ENCODE measurements at places on chromosomes 11 and 22. TPM values are rescaled to one million over a fixed set of nuclear protein-coding genes. Genes with fewer than 3 reads are reported as not detected.

Gene NDUFS8
- total RNA-seq = 108 TPM

Gene MOGAT2
- not detected for total RNA-seq

Gene ADAMTS8
- total RNA-seq = not detected

Gene NOL12
- total RNA-seq = 37.1 TPM

Gene BEST1
- total RNA-seq = 0.37 TPM

Gene PHOX2A
- total RNA-seq = not detected

Gene C11orf16
- not detected for total RNA-seq

DNA sequence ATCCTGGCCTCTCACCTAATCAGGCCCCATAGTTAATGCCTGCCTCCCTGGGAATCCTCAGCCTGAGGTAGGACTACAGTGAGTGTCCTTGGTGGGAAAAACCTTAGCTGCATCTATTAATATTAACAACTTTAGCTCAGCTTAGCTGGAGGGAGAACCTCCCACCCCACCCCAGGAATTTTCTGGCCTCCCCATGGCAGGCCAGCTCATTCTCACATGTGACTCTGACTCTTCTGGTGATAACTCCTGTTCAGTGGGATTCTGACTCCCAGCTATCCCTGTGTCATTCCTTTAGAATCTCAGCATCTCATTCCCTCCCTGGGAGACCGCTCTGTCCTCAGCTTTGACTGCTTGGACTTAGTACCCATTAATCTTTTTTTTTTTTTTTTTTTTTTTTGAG is 14.5 kb downstream of the ART5 start:
- DNase-seq = no peak

DNA sequence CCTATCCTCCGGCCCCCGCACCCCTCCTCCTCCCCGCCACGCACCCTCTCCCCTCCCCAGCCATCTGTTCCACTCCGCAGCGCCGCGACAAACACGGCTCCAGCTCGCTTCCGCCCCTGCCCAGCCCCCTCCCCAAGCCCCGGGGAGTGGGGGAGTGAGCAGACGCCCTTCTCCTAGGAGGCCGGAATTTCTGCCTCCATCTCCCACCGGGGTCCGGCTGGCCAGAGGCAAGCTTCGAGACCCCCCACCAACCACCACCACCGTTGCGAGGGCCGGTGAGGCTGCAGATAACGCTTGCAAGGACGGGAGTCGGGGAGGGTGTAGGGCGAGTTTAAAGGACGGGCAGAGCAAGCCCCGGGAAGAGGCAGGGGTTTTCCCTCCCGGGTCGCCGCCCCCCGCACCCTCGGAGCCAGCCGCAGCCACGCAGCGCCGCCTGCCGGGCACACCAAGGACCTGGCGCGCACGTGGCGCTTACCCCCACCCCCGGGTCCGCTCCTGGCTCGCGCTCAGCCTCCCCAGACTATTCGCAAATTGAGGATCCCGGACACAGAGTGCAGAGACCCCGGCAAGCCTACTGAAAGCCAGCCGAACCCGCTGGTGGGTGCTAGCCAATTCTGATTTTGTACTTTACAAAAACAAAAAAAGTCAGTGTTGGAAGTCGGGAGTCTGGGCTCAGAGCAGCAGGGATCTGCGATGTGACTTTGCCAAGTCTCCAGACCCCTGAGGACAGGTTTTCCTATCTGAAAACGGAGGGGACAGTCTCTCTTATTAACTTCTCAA is 22.6 kb downstream of the RTN4RL2 start:
- DNase-seq = peak; percentile 86

DNA sequence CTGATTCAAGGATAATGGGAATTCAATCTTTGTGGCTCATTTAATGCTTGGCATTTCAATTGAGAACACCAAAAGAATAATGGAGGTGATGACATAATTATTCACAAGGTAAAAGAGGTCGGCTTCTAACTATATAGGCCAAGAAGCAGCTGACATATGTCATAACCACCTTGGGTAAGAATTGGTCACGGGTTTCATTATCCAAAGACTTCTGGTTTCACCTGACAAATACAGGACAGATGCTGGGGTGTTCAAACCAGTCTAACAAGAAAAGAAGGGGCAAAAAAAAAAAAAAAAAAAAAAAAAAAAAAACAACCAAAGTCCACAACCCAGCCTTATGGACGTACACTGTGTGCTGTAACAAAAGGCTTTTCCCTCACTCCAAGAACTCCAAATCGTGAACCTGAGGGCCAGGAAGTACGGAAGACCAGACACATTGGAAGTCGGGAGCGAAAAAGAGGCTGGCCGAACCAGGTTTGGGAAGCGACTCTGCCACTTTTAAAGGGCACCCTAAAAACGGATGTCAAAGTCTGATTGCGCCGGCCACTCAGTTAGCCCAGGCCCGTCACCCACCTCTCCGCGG is 385 bp downstream of the HARBI1 start:
- no peak for DNase-seq

DNA sequence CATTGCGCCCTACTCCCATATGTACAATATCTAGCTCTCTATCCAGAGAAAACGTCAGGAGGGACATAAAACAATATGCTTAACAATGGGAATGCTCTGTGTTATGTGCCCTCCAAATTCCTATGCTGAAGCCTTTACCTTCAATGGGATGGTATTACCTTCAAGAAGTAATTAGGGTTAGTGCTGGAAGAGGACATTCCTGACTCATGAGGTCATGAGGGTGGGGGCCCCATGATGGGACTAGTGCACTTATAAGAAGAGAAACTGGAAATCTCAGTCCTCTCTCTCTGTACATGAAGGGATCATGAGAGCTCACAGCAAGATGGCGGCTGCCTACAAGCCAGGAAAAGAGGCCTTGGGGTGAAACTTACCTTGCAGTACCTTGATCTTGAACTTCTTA is 20.3 kb downstream of the MMP20 start:
- no peak for DNase-seq

GRCh38 chr22:46075764-46076531 is 74.4 kb upstream of the PPARA start:
- no peak for DNase-seq

DNA sequence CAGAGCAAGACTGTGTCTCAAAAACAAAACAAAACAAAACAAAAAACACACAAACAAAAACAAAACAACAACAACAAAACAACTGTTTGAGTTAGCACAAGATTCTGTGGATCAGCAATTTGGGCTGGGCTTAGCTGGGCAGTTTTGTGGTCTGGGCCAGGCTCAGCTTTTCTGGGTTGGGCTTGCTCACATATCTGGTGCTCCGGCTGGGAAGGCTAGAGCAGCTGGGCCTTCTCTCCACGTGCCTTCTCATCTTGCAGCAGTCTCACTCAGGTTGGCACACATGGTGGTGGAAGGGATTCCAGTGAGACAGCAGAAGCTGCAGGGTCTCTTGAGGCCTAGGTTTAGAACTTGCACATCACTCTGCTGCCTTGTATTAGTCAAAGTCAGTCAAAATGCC is 35.7 kb downstream of the EIF3F start:
- DNase-seq = no peak

DNA sequence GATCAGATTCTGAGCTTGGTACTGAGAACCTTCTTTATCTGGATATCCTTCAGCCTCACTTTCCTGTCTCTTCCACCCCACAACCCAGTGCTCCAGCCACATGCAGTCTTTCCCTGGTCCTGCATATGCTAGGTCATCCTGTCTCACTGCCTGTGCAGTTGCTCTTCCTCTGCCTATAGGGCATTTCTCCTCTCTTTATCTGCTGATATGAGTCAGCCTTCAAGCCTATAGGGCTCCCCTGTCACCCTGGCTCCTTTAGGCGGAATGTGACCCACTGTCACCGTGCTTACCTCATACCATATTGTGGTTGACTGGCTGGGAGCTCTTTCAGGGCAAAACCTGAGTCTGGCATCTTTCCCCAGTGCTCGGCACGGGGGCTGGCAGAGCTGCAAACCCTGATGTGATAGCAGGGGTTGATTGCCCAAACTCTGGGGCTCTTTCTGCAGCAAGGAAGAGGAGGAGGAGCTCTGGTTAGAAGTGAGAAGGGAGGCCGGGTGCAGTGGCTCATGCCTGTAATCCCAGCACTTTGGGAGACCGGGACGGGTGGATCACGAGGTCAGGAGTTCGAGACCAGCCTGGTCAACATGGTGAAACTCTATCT is 26.3 kb downstream of the MEI1 start:
- no peak for DNase-seq

GRCh38 chr11:14567064-14567651 is 47.0 kb upstream of the PSMA1 start:
- no peak for DNase-seq

DNA sequence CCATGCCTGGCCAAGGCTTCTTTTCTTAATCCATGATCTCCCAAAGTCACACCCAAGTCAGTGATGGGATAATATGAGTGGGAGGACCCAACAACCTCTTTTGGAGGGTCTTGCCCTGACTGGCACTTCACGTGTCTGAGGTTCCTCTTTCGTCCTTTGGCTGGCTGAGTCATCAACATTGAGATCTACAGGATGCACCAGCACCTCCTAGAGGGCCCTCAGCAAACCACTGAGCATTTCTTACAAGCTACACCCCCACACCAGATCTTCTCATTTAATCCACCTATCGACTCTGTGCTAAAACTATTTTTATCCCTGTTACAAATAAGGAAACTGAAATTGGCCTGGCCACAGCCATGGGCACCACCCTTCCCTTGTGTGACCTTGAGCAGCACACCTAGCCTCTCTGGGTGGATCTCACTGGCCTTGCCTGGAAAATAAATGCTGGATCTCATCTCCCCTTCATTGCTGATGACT is 63.4 kb downstream of the FLI1 start:
- DNase-seq = peak; percentile 83

DNA sequence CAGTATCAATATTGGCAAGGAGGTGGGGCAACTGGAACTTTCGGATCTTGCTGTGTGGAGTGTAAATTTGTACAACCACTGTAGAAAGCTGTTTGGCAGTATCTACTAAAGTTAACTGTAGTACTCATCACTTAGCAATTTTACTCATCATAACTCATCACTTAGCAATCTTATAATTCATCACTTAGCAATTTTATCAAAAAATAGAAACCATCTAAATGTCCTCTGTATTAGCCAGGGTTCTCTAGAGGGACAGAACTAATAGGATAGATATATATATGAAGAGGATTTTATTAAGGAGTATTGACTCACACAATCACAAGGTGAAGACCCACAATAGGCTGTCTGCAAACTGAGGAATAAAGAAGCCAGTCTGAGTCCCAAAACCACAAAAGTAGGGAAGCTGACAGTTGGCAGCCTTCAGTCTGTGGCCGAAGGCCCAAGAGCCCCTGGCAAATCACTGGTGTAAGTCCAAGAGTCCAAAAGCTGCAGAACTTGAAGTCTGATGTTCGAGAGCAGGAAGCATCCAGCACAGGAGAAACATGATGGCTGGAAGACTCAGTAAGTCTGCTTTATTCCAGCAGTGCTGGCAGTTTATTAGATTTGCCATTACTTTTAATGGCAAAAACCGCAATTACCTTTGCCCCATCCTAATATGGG is 92.9 kb upstream of the USP47 start:
- DNase-seq = no peak

- DNase-seq = no peak
These were observed 109.7 kb upstream of the CLPB start for GRCh38 chr11:72543849-72544542.

DNA sequence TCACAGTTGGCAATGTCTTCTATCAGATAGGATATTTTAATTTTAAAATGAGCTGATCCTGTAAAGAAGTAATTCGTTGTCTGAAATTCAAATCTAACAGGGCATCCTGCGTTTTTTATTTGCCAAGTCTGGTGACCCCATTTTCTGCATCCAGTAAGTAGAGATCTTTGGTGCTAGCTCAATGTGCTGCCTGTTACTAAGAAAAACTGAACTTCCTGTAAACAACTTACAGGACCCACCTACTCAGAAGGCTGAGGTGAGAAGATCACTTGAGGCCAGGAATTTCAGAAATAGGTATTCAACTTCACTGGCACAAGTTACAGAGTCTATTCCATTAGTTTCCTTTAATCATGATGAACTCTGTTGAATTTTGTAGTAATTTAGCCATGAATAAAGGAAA is 4.0 kb downstream of the ARL14EP start:
- DNase-seq = no peak

DNA sequence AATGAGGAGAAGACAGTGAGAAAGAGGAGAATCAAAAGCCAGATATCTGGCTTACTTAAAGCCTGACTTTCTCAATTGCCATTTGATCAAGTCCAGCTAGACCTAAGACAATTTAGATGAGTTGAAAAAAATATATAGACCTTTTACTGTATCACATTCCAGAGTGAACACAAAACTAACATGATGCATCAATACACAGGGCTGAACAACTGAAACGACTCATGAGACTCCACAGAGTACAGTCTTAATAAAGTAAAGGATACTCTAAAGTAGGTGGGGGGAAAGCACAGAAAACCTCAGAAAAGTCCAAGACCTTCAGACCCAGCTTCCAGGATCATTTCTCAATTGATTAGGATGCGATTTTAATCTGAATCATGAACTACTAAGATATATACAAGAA is 95.3 kb upstream of the OR9G4 start:
- DNase-seq = no peak

- peak; percentile 8 for DNase-seq
These were observed 12.7 kb downstream of the MRGPRX3 start for GRCh38 chr11:18145025-18145424.

GRCh38 chr11:34513682-34514449 is at the start of gene ELF5:
Gene ELF5, minus strand, starts transcription at chr11:34513794. Its CDS starts 8,045 bp downstream, at chr11:34505749.
- DNase-seq = no peak

- peak; percentile 73 for DNase-seq
These were observed 9.4 kb downstream of the PLAAT2 start for GRCh38 chr11:63553759-63554158.

DNA sequence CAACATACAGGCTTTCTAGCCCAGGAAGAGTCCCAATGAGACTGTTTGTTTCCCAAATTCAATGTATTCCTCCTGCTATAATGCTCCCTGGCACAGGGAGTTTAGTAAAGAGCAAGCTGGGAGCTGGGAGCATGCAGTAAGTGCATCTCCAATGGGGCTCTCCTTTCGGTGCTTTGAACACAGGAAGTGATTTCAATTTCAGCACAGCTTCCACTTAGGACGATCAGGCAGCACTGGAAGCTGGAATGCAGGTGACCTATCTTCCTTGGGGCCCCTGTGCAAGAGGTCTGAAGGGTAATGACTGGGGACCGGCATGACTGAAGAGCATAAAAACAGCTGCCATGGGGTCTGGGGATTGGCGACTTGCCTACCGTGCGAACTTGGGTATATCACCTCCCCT is 76.0 kb downstream of the LARGE1 start:
- no peak for DNase-seq

- DNase-seq = no peak
These were observed 10.3 kb downstream of the SCARF2 start for GRCh38 chr22:20427104-20427944.

GRCh38 chr11:116396331-116396730 is 376.5 kb downstream of the BUD13 start:
- DNase-seq = no peak

GRCh38 chr11:83349296-83349695 is 63.1 kb upstream of the CCDC90B start:
- DNase-seq = no peak

- no peak for DNase-seq
These were observed at the start of gene FCHSD2 for GRCh38 chr11:73142128-73142377. Gene FCHSD2, minus strand, starts transcription at chr11:73142318. Its CDS starts 441 bp downstream, at chr11:73141877.

- peak; percentile 33 for DNase-seq
These were observed 1.4 kb downstream of the MED15 start for GRCh38 chr22:20508815-20509271.

DNA sequence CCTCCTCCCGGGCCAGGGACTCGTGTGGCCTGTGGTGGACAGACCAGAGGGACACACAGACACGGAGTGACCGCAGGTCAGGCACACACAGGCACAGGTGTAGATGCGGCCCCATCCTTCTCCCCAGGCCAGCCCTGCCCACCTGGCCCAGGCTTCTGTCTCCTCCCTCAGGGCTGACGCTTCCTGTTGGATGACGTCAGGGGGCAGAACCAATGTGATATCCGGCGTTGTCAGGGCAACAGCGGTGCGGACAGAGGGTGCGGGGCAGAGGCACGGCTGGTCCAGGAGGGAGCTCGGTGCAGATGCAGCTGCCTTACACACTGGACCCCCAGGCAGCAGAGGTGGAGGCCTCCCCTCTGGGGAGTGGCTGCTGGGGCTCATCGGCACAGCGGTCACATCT is 2.9 kb upstream of the TUBGCP6 start:
- DNase-seq = peak; percentile 71
